GM12891 (cell line): ENCODE measurements at places on chromosomes 4 and X.
A peak's percentile ranks its signal among the peaks of the same experiment; 100 is the strongest.

DNA sequence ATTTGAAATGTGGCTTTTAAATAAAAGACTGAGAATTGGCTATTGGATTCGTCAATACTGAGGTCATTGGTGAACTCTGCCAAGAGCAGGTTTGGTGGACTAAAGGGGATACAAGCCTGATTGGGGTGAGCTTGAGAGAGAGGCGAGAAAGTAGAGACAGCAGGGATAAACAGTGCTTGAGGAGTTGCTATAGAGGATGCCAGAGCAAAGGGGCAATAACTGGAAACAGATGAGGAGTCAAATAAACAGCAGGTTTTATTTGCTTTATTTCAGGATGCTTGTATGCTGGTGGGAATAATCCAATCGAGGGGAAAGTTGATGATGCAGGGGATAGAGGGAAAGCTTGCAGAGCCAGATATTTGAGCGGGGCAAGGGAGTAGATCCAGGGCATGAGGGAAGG, 24.0 kb upstream of the ANXA3 start:
- DNase-seq = no peak

DNA sequence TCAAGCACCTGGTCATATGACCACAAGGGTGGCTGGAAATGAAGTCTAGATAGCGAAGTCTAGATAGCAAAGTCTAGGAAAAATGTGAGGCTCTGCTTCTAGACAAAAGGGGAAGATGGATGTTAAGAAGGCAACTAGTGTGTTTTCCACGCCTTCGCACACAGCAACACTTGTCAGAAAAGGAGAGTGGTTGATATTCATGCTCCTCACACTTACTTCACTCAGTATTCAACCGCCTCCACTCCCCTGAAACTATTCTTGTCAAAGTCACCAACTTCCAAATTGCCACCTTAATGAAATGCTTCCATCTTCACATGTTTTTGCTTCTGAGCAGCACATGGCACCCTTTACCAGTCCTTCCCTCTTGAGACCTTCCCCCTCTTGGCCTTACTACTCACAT, 27.7 kb upstream of the DCLK2 start:
- no peak for DNase-seq

DNA sequence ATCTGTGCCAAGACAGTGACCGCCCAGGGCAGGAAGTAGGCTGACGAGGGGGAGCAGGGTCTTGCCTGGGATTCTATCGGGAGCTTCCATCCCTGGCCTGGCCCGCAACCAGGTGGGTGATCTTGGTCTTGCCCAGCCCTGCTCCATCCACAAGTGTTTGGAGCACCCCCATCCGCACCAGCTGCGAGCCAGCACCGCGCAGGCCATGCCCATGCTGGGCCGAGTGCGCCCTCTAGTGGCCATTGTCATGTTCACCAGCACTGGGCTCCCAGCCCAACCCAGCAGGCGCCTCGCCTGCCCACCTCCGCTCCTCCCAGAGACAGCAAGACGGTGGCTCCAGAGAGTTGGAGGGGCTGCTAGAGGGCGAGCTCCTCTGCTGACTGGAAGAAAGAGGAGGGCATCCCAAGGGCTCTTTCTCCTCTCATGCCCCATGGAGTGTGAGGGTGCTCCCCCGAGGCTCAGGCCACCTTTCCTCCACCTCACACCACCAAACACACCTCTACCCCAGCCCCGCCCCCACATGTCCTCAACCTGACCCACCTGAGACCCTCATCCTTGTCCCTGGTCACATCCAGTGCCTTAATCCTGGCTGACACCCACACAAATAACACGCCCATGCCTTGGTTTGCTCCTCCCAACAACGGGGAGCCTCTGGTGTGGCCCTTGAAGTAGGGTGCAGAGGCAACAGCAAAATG, 9.8 kb upstream of the ATP2B3 start:
- peak; percentile 95 for DNase-seq

DNA sequence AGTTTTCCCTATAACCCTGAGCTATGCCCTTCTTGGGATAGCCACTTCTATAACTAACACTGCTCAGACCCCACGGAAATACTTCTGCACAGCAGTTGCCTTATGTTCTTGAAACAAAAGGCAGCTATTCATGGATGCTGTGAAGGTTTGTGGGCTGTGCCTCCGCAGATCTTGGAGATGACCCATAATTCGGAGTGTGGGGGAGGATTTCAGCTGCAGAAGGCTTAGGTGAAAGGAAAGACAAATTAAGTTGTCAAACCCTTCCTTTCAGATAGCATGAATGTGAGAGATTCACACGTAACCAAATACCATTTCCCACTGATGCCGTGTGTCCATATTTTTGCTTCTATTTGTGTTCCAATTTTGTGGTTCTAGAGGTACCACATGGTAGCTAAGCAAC, 38.1 kb upstream of the NYX start:
- DNase-seq = no peak

GRCh38 chrX:120790118-120790517, 85.5 kb downstream of the CT47B1 start:
- DNase-seq = peak; percentile 10

GRCh38 chrX:152904151-152905080, 6.5 kb downstream of the ZNF185 start:
- DNase-seq = peak; percentile 43

GRCh38 chr4:5916229-5916628, 23.3 kb upstream of the CRMP1 start:
- DNase-seq = no peak

DNA sequence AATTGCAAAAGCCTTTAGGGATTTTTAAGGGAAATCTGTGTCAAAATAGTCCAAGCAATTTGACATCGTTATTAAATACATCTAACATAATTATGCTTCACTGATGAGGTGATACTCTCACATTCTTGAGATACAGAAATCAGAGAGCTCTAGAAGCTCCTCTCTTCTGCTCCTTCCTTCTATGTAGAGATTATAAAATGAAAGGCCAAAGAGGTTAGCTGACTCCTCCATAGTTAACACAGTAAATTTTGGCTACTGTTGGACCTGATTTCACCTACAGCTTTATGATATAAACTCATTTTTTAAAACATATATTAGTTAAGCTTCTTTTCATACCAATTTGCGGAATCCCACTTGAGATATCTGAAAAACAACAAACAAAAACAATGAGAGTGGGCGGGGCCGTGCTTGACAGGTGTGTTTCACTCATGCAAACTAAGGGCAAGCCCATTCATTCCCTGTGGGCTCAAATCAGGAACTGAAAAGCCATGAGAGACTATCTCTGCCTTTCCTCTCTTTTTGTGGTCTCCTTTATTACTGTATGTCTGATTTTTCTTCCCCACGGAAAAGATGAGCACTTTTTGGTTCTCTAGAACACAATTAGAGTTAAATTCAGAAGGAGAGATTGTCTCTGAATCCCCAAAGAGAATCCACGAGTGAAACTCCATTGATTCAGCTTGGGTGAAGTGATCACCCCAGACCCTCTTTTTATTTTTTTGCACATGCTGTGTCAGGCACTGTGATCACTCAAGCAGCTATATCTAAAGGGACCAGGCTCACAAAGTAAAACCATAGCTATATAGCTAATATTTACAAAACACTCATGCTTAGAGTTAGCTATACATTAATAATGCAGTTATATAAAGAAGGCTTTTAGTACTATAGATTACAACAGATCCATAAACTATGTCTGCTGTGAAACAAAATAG, 566.3 kb downstream of the IL15 start:
- no peak for DNase-seq

DNA sequence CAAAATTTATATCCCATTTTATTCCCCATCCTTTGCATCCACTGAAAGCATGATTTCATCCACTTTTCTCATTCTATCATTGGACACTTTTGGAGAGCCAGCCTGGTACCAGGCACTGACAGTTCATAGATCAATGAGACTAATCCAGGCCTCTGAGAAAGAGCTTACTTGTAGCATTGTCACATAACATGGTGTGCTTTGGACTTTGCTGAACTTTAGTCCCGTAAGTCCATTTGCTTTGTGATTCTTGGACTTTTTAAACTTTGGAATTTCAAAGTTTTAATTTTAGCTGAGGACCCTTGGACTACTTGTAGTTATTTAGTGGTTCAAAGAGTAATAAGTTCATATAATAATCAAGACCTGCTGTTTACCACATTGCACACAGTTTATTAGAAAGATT, 11.5 kb downstream of the LIAS start:
- DNase-seq = no peak

DNA sequence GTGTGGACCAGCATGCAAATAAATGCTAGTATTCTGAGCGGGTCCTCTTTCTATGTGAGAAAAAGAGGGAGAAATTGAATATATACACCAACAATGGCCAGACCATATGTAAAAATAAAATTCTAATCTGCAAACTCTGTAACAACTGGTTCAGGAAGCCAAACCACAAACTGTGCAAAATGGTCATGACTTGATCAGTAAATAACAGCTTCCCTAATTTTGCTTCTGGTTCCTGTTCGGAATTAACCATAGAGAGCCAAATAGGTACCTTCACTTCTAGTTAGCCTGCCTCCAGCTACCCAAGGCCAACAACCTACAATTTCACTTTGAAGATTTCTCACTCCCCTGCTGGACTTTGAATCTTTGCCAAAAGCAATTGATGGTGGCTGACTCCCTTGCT, 1313.2 kb downstream of the ADGRL3 start:
- no peak for DNase-seq

DNA sequence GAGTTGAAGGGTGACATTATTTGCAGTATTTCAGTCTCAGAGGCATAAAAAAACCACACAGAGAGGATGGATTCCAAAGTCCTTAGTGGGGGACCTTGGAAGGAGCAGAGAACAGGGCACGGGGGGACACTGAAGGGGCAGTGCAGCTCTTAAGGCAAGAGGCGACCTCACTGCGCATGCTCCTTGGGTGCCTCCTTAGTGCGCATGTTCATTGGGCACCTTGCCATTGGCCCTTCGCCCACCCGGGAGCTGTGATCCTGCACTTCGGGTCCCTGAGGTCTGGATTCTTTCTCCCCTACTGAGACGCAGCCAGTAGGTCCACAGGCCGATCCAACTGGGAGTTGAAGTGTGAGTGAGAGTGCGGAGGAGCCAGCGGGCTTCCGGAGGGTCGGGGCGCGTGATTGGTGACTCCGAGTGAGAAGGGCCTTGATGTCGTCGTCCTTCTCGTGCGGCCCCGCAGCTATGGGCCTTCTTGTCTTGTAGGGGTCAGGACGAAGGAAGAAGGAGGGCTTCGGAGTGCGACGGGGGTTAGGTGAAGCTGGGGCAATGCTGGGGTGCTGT, at the start of gene XAGE5:
TSS of gene XAGE5 (plus strand) at position 223 of the 561 bp plus-strand sequence. CDS start 1,280 bp downstream, outside the sequence.
- no peak for DNase-seq

DNA sequence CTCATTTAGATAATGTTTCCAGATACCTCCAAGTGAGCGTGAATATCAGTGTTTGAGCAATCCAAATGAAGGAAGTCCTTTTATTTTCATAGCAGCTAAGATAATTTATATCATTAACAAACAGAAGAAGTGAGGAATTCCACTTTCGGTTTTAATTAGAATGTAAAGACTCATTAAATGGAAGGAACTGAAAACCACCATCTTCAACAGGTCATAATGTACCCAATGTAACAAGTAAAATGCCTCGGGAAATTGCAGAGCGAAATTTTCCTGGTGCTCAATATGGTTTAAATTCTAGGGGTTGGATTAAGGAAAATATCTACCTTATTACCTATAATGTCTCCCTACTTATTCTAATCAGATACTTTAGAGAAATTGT, 33.9 kb upstream of the SLC9A7 start:
- DNase-seq = no peak

GRCh38 chr4:178481564-178481963, 1039.3 kb upstream of the AGA start:
- no peak for DNase-seq

- no peak for DNase-seq
Observed at GRCh38 chr4:17932041-17932440, 89.5 kb downstream of the LCORL start.

GRCh38 chr4:54717694-54718093, 59.9 kb downstream of the KIT start:
- no peak for DNase-seq
